Renal pelvis (tissue), 12 donors: ENCODE measurements at places on chromosomes 3 and 15. TPM values are rescaled to one million over a fixed set of nuclear protein-coding genes. Genes with fewer than 3 reads are reported as not detected.

The DUOXA2 gene
- not detected for polyA plus RNA-seq

DNA sequence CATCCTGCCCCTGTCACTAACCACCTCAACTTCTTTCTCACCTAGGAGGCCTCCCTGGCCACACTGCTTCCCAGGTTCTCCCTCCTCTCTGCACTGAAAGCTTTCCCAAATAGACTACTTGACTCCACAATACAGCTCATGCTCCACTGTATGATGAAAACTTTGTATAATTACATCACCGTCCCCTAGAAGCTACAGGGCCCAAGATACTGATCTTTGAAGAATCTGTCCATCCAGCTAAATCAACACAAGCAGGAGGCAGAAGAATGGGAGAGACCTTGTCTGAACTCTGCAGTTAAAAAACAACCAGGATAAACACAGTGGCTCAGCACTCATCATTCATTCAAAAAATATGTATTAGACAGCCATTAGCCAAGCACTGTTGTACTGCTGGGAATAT, 26.4 kb upstream of the RPS17 start:
- no peak for DNase-seq

The APH1B gene
- 19.9 TPM for polyA plus RNA-seq

GRCh38 chr3:126288314-126288713, 68.9 kb downstream of the KLF15 start:
- no peak for DNase-seq

- DNase-seq: no peak
Observed at GRCh38 chr3:153038779-153039178, 123.2 kb upstream of the RAP2B start.

- peak; percentile 22 for DNase-seq
Observed at GRCh38 chr15:23565395-23566070, at the start of gene MKRN3. Gene MKRN3 (plus strand): TSS chr15:23565674. CDS start chr15:23565783, 109 bp downstream.

- peak; percentile 29 for DNase-seq
Observed at GRCh38 chr15:63582718-63583426, 14.3 kb upstream of the FBXL22 start.

GRCh38 chr3:107142171-107142570, 235.1 kb upstream of the CCDC54 start:
- no peak for DNase-seq

GRCh38 chr15:34810443-34811129, 15.2 kb upstream of the ACTC1 start:
- DNase-seq: no peak

DNA sequence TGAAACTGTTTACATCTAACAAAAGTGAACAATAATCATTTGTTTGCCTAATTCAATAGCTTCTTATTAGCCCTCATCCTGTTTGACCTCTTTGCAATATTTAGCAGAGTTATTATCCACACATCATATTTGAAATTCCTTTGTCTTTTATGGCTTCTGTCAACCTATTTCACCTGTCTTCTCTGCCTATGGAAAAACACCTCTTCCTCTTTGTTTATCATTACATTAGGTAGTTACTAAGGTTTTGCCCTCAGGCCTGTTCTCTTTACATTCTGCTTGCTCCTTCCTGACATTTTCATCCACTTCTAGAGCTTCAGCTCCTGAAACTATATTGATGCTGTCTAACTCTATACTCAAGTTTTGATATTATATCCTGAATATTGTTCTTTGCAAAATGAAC, 183.0 kb downstream of the SUCNR1 start:
- DNase-seq: no peak

- no peak for DNase-seq
Observed at GRCh38 chr3:137647179-137647578, 116.9 kb upstream of the SOX14 start.

GRCh38 chr3:85297291-85297690, 338.5 kb downstream of the CADM2 start:
- no peak for DNase-seq

GRCh38 chr15:79721256-79721655, 175.6 kb downstream of the MTHFS start:
- DNase-seq: no peak

DNA sequence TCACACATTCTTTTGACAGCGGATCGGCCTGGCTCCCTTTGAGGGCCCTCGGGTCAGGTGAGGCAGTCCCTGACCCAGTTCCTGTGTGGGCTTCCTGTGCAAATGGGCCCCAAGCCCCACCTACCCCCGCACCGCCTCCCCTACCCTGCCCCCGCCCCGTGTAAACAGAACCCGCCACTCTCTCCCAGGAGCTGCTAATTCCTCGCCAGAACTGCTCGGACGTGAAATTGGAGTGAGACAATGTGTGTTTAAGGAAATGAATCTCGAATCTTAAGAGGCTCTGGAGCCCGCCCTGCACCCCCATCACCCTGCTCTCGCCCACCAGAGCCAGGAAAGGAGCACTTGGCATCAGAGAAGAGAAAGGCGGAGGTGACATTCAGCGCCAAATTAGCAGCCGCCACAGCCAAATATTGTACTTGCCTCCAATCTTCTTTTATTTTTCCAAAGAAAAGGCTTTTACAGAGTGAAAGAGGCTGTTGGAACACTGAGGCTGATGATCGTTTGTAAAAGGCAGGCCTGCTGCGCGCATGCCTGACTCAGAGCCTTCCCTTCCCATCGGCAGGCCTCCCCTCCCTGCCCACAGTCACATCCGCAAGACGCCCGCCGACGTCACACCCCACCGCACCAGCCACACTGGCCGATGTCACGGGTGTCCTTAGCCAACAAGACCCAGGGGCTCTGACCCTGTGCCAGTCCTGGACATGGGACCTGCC, 53.1 kb downstream of the CACNA2D2 start:
- peak; percentile 69 for DNase-seq

The KBTBD13 gene
- polyA plus RNA-seq: not detected

DNA sequence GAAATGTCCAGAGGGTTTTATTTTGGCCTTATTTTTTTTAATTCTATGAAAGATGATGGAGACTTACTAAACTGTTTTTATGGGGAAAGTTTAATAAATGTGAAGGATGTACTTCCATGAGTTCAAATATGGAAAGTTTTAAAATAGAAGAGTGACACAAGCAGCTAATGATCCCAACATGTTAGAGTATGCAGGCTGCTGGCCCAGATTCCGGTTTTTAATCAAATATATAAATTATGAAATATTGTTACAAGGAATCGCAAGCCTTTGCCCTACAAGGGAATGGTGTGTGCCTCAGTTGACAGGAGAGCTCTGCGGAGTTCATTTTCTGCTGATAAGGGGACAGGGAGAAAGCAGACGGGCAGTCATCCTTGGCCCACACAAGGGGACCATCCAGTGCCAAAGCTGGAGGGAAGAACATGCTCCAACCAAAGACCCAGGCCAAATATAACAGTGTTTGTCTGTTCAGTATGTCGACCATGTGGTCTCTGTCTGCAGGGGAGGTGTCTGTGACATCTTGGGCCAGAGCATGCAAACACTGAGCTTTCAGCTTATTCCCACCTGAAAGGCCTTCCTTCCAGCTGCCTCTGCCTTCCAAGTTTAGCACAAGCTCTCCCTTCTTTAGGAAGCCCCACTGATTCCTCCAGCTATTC, 69.8 kb downstream of the SSUH2 start:
- no peak for DNase-seq

The HHATL gene
- polyA plus RNA-seq: 0.54 TPM

DNA sequence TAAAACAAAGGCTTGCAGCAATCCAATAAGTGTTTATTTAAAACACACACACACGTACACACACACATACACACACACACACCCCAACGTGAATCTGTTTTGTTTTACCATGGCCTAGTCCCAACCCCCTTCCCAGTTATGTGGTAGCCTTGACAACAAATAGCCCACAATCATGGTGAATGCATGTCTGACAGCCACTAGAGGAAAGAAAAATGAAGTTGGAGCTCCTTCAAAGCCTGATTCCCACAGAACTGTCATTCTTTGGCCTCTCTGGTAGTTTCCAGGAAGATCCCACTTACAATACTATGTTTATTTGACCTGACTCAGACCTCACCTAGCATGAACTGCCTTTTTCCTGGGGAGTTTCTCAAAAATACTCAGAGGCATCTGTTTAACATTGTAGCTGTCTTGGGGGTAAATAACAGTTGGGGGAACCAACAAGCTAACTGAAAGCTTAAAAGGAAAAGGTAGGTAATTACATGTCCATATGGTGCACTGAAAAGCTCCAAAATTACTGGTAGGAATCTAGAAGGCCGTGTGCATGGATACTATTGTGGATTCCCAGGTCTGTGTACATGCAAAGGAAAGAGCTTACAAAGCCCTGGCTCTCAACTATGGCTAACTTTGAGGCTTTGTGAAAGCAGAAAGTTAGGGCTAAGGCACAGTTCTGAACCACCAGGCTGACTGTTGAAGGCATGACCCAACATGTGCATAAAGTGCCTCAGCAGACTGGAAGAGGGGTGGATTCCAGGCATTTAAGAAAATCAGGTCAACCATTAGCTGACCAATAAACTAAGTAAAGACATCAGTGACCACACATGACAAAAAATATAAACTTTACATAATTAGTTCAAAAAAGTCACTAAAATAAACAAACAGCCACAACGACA, 65.3 kb downstream of the FAIM start:
- DNase-seq: no peak

DNA sequence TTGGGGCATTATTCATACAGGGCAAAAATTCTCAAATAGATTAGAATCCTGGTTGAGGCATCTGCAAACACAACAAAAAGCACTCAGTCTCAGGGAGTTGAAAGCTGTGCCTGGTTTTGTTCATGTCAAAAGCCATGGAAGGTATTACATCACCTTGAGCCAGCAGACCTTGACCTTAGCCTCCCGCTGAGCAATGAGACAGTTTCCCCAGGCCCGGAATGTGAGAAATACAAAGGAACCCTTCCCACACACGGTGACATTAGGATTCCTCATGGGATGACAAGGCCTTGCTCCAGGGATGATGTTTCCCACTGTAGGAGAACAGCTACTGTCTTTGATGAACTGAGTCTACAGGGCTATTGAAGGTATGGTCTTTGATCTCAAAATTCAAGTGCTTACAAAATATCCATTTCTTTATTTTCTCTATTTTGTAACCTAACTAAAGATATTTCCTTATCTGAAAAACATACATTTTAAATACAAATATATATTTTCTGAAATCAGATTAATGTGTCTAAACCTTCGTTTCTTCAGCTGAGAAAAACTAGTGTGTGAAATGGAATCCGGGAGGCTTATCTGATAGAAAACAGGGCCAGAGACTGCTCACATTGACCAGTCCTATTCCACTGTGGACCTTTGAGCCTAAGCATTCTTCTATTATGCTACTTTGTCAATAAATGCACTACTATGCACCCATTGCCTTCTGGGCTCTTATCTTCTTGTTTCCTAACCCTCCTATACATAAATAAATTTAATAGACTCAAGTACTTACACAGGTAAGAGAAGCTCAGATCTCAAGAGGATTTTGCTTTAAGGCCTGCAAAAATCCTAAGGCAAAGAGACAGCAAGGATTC, 298.2 kb downstream of the KBTBD8 start:
- DNase-seq: no peak

GRCh38 chr15:47432826-47433225, 284.5 kb upstream of the SEMA6D start:
- no peak for DNase-seq

The PAK6 gene
- polyA plus RNA-seq: 7.7 TPM

- no peak for DNase-seq
Observed at GRCh38 chr3:46710671-46711295, 6.9 kb downstream of the PRSS50 start.

GRCh38 chr3:161263057-161263456, 41.9 kb downstream of the NMD3 start:
- DNase-seq: no peak

GRCh38 chr15:50828610-50829206, 63.2 kb upstream of the SPPL2A start:
- DNase-seq: peak; percentile 17

DNA sequence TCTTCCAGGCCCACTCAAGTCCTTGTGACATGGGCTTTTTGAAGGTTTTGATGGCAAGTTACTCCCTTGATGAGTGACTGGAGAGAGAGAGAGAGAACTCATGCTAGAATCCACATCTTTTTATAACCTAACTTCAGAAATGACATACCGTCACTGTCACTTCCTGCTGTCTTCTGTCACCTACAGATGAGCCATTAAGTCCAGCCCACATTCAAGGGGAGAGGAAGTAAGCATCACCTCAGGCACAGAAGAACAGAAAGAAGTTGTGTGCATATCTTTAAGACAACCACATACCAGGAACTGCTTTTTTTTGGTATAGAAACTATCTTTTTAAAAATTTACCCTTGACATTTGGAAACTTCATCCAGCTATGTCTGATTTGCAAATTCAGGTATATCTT, 16.6 kb upstream of the TXNRD3 start:
- DNase-seq: no peak

DNA sequence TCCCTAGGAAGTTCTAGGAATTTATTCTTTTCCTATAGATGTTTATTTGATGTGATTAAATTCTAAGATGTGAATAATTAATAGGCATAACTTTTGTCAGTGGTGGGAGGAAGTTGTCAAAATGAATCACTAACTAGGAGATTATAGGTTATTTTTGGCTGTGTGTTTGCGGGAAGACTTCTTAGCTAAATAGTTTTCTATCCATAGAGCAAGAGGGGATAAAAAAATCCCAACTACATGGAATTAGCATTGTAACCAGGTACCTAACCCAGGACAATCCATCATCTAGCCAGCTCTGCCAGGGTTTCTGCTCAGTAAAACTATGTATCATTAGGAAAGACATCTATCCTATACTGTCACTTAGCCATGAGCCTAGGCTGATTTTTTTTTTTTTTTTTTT, 23.9 kb downstream of the SLC30A4 start:
- DNase-seq: no peak

DNA sequence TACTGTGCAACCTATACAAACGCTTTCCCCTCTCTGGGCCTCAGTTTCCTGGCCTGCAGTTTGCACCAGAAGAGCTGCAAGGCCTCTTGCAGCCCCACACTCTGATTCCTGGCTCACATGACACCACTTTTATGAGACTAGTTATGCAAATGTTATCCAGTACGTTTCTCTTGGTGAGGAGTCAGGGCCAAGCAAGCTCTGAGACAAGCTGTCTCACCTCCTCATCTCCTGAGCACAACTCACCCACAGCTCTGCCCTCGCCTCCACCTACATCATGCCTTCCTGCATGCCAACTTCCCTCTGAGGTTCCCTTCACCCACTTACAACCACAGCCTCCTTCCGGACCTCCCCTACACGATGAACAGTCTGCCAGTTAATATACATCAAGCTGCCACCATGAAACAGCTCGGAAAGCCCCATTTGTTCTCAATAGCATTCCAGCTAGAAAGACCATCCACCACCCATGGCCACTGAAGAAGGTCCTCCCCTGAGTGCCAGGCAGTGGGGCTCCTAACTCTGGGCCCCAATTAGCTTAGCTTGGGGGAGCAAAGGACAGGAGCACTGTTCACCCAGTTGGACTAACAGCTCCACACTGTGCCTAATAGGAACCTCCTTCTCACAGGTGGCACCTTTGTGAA, 25.0 kb downstream of the CRYGS start:
- DNase-seq: no peak

The ITPKA gene
- 0.83 TPM for polyA plus RNA-seq

DNA sequence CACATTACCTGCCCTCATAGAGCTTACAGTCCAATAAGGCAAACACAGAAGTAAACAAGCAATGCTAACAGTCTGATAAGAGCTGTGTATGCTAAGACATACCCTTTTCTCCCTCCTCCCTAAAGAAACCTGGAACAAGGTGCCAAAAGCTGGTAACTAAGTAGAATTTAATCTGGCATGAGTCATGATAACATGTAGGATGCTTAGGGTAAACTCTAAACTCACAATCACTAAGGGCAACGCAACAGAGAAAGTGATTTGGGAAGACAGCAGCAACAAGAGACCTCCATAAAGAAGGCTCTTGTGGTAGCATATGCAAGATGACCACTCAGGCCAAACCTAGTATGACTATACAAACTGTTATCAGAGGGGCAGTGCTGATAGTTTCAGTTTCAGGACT, 55.5 kb downstream of the MYO1E start:
- DNase-seq: no peak

The DOCK3 gene
- 2.0 TPM for polyA plus RNA-seq

GRCh38 chr3:33231756-33232465, 13.3 kb upstream of the SUSD5 start:
- DNase-seq: no peak
